ENCODE measurements at places on chromosomes 2 and 18. TPM values are rescaled to one million over a fixed set of nuclear protein-coding genes. Genes with fewer than 3 reads are reported as not detected.

ATOH8 gene
- 68.1 TPM for total RNA-seq

HOXD12 gene
- total RNA-seq, result not detected

CCDC178 gene
- total RNA-seq, result 0.27 TPM

C2orf76 gene
- 5.7 TPM for total RNA-seq

GCA gene
- total RNA-seq, result 5.8 TPM

CLEC4F gene
- 0.16 TPM for total RNA-seq

TRPM8 gene
- total RNA-seq, result not detected

DNAH6 gene
- not detected for total RNA-seq

SPP2 gene
- not detected for total RNA-seq

SKOR2 gene
- total RNA-seq, result not detected

TMEM178A gene
- 1.9 TPM for total RNA-seq

M1AP gene
- not detected for total RNA-seq

SLC8A1 gene
- 713 TPM for total RNA-seq

- no peak for DNase-seq
Measured at GRCh38 chr18:10449396-10449795, 5.0 kb upstream of the APCDD1 start.

- DNase-seq, result no peak
Measured at GRCh38 chr2:191115804-191116203, 35.0 kb downstream of the STAT4 start.

DNA sequence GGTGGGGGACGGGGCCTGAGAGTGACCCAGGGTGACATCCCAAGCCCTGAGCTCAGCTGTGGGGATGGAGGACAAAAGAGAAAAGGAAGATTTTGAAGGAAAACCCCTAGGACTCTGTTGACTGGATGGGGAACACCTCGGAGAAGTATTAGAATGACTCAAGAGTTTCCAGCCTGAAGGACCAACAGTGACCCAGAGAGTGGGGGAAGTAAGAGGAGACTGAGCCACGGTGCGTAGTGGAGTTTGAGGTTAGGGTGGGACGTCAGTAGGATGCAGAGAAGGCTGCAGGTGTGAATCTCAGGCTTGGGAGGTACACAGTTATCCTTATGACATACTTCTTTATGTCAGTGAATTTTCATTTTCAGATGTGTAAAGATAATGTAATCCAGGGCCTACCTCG is 119.5 kb downstream of the NCK2 start:
- DNase-seq, result no peak

- no peak for DNase-seq
Measured at GRCh38 chr18:3481696-3482210, 31.8 kb downstream of the TGIF1 start.

- peak; percentile 72 for DNase-seq
Measured at GRCh38 chr2:130873700-130874346, 37.1 kb downstream of the ARHGEF4 start.

- no peak for DNase-seq
Measured at GRCh38 chr2:9241233-9241632, 34.6 kb downstream of the ASAP2 start.

GRCh38 chr2:41970988-41971660 is 76.7 kb upstream of the PKDCC start:
- DNase-seq, result no peak

DNA sequence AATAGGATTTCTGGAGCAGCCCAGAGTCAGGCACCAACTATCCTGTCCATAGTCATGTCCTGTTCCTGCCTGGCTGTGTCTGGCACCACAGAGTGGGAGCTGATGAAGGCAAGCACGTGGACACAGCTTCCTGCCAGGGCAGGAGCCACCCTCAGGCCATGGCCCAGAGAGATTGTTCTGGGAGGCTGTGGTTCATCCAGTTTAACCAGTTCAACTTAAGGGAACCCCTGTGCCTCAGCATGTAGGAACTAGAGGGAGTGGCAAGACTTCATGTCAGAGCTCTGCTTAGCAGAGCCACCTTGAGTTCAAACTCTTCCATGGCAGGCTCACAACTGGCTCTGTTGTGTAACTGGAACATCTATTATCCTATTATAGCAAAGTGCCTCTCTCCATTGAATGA is 73.2 kb upstream of the NCKAP5 start:
- peak; percentile 10 for DNase-seq

DNA sequence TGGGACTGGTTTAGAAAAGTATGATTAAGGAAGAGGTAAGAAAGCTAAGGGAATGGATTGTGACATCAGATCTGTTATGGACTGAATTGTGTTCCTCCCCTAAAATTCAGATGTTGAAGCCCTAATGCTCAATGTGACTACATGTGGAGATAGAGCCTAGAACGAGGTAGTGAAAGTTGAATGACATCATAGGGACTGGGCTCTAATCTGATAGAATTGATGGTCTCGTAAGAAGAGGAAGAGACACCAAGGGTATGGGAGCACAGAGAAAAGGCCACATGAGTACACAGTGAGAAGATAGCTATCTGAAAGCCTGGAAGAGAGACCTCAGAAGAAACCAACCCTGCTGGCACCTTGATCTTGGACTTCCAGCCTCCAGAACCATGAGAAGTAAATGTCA is 178.3 kb downstream of the TRIB2 start:
- DNase-seq, result no peak

DNA sequence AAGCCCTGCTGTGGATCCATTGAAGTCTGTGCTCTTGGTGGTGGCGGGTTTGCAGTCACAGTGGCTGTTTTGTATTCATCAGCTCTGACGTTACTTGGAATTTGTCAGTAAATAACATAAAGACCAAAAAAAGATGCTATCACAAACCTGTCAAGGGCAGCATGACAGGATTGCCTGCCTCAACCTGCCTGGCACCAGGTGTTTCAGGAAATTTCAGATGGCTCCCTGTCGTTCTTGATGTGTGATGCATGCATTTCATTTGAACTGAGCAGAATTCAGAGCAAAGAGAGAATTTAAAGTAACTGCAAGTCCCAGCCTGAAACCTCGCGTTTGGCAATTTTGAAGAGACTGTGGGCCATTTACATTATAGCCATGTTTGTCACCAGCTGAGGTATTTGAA is 50.3 kb upstream of the EPC2 start:
- no peak for DNase-seq

GRCh38 chr2:127094509-127095366 is 12.2 kb downstream of the BIN1 start:
- peak; percentile 69 for DNase-seq

DNA sequence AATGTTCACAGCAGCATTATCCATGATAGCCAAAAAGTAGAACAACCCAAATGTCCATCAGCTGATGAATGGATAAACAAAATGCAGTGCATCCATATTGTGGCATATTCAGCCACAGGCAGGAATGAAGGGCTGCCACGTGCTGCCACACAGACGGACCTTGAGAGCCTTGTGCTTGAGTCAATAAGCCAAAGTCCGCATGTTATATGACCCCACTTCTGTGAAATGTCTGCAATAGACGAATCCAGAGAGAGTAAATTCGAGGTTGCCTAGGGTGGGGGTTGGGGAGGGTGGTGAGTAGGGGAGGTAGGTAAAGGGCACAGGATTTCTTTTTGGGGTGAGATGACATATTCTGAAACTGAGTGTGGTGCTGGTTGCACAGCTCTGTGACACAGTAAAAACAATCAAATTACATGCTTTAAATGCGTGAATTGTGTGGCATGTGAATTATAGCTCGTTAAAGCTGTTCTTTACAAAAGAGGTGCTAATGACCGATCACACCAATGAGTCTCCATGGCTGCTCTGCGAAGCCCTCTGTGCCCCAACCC is 38.9 kb upstream of the LDLRAD4 start:
- DNase-seq, result no peak

GRCh38 chr2:181998891-181999654 is 13.4 kb downstream of the PPP1R1C start:
- no peak for DNase-seq

- no peak for DNase-seq
Measured at GRCh38 chr2:38474021-38474456, 97.0 kb upstream of the ATL2 start.

DNA sequence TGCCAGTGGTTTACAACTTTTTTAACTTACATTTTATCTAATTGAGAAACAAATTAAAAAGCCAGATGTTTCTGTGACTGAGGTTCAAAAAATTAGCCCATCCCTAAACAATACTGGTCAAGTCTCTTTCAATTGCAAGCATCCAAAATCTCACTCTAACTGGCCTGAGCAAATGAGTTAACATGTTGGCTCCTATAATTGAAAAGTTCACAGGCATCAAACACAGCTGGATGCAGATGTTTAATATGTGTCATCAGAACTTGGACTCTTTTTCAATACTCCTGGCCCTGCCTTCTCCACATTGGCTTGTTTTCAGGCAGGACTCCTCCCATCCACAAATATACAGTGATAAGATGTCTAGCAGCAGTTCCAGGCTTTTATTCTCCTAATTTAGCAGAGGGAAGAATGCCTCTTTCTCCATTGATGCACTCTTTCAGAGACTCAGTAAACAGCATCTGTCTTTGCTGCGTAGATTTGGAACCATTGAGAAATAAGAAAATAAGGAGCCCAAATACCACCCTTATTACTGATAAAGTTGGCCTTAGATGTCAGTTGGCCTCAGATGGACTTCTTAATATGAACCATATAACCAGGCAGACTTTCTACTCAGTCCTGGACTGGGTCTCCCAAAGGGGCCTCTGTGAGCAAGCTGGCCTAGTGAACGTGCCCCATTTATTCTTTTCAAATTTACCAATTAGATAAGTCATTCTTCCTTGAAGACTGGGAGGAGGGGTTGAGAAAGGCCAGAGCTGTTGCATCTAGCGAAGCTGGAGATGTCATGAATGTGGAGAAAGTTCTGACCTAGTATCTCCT is 30.4 kb upstream of the FN1 start:
- DNase-seq, result peak; percentile 18

DNA sequence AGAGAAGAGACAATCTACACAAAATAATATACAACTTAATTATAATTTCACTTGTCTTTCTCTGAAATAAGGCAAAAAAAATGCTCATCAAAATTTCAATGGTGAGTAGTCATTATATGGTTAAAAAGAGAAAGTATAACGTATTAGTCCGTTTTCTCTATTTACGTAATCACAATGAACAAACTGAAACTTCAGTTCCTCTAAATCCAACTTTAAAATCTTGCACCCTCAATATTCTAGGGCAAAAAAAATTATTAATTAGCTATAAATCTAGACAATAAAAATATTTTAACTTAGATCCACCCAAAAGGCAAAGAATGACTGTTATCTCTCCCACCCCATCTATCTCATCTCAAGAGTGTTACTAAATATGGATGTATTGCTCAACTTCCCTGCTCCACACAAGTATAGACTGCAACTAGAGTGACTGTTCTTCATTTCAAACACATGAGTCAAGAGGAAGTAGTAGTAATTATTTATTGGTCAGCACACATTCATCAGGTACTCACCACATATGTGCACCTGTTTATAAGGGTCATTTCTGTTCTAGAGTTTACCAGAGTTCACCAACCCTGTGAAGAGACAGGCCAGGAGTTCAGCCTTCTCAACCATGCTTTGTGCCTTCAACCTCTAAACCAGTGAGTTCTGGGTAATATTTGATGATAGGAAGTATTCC is 36.4 kb downstream of the STK39 start:
- no peak for DNase-seq

- no peak for DNase-seq
Measured at GRCh38 chr2:68565273-68565672, 78.1 kb upstream of the PROKR1 start.

GRCh38 chr2:63743170-63743981 is 98.3 kb upstream of the UGP2 start:
- no peak for DNase-seq

DNA sequence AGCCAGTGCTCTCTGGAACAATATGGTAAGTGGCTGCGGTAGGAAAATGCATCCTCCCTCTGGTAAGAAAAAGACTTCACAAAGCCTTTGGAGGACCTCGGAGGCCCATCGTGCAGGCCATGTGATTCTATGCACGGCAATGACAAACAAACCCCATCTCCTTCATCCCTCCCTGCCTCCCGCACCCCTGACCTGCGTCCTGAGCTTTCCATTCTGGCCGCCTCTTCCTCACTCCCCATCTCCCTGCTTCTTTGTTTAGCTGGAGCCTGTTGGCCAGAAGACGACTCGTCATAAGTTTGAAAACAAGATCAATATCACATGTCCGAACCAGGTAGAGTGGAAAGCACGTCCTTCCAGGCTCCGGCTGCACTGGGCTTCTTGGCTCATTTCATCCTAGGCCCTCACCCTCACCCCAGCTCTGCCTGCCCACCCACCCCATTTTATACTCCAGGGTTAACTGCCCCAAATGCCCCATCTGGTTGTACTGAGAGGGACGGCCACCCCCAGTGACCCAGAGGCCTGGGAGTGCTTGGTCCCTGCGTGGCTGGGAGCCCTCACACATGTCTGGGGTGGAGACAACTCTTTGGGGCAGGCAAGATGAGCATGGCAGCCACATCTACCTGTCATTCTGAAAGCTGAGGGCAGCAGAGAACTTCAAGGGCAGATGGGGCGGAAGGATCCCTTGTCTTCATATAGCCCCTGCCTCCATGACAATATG is 94.0 kb downstream of the PLB1 start:
- no peak for DNase-seq

DNA sequence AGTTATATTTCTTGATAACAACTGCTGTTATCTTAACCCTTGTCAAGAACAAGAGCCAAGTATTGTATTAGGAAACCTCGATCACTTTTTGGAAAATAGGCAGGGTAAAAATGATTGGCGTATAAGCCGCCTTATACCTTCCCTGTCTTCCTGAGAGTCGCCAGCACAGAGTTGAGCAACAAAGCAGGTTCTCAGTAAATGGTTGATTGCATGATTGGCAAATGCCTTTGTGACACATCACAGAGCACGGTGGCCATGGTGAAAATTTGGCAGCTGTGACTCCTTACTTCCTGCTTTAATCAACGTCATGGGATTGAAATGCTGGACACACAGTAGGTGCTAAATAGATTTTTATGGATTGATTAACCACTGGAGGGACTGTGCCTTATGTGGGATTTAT is 3.9 kb upstream of the KLHL29 start:
- DNase-seq, result no peak

- DNase-seq, result peak; percentile 61
Measured at GRCh38 chr2:62467475-62468321, 38.3 kb downstream of the TMEM17 start.

DNA sequence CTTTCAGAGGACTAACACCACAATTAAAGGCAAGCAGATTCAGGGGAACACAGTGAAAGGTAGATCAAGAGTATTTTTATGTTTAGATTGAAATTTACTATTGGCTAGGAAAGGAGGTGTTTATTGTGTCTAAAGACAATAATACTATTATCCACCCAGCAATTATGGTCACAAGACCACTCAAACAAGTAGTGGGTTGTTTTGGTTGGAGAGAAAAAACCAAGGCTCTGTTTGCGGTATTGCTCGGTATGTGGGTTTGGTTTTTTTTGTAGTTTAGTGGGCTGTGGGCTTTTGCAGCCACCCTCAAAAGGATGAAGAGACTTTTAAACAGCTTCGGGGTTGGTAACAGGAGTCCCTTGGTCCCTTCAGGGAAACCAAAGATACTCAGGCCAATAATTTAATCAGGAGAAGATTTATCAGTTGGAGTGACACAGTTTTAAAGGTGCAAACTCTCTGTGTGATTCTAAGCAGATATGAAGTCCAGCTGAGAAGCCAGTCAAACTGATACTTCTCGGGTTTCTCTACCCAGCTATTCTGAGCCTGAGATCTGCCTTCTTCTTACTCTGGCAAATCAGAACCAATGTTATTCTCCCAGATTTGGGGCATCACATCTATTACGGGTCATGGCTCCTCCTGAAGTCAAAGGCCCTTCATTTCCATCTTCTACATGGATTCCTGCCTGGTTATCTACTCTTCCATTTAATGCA is 55.3 kb downstream of the DCC start:
- no peak for DNase-seq

Measured in heart left ventricle (tissue), 16 donors.